ENCODE measurements at places on chromosomes 13 and 19. TPM values are rescaled to one million over a fixed set of nuclear protein-coding genes. Genes with fewer than 3 reads are reported as not detected.

DNA sequence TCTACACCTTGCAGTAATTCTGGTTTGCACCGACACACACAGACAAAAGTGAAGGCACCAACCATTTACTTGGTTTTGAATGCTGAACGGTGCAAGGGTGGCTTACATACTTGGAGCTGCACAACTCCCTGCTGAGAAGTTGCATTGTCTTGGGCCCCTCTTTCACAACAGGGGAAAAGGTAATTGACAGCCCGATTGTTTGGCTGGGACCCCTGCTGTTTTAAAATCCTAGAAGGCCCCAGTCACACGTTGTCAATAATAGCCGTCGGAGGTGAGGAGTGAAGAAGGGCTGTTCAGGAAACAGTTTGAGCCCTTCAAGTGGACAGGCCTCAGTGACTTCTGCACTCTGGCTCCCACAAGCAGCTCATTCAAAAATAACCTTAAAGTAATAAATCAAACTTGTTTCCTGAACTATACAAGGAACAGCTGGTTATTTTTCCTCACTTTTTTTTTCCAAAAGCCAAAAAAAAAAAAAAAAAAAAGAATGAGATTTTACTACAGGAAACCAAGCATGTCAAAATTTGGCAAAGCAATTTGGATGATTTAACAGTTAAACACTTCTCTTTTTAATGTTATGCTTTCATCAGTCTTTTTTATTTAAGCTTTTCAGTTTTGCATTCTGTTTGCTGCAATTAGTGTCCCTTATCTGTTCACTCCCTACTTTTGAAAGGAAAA, 19.0 kb upstream of the SPRY2 start:
- H3K27ac ChIP-seq, result no peak overlapping the region
- H3K4me3 ChIP-seq, result no peak overlapping the region
- no peaks in the 10 kb centered on the region for H3K36me3 ChIP-seq
- H3K4me1 ChIP-seq, result peaks cover 7% of the 10 kb centered on the region
- DNase-seq, result no peak

- no peaks in the 10 kb centered on the region for H3K4me1 ChIP-seq
- H3K4me3 ChIP-seq, result no peak overlapping the region
- H3K27me3 ChIP-seq, result peaks cover 36% of the 10 kb centered on the region
- DNase-seq, result no peak
- no peaks in the 10 kb centered on the region for H3K36me3 ChIP-seq
These were observed 256.6 kb upstream of the IPO5 start for GRCh38 chr13:97696921-97697320.

GRCh38 chr19:5147074-5147977, 178.4 kb downstream of the KDM4B start:
- no peak overlapping the region for H3K27ac ChIP-seq
- no peaks in the 10 kb centered on the region for H3K4me1 ChIP-seq
- no peaks in the 10 kb centered on the region for H3K27me3 ChIP-seq
- 0 out of 2 replicates have a peak, but pooled peaks cover 3% of the 10 kb centered on the region for H3K36me3 ChIP-seq
- H3K4me3 ChIP-seq, result no peak overlapping the region
- no peak for DNase-seq

GRCh38 chr19:27974082-27974513, 1238.9 kb downstream of the UQCRFS1 start:
- H3K4me1 ChIP-seq, result no peaks in the 10 kb centered on the region
- no peaks in the 10 kb centered on the region for H3K36me3 ChIP-seq
- no peaks in the 10 kb centered on the region for H3K27me3 ChIP-seq

DEDD2 gene
- 38.2 TPM for total RNA-seq

- DNase-seq, result peak; percentile 69
- no peaks in the 10 kb centered on the region for H3K36me3 ChIP-seq
- H3K4me1 ChIP-seq, result peaks cover 10% of the 10 kb centered on the region
- H3K27me3 ChIP-seq, result no peaks in the 10 kb centered on the region
These were observed 594.6 kb downstream of the PCDH9 start for GRCh38 chr13:66635526-66635925.

GRCh38 chr19:12668932-12669269, 2.3 kb downstream of the WDR83 start:
- H3K27ac ChIP-seq, result peak overlapping the region; percentile 71
- no peaks in the 10 kb centered on the region for H3K27me3 ChIP-seq
- H3K4me3 ChIP-seq, result peak overlapping the region; percentile 88

S1PR5 gene
- total RNA-seq, result 2.4 TPM

DNA sequence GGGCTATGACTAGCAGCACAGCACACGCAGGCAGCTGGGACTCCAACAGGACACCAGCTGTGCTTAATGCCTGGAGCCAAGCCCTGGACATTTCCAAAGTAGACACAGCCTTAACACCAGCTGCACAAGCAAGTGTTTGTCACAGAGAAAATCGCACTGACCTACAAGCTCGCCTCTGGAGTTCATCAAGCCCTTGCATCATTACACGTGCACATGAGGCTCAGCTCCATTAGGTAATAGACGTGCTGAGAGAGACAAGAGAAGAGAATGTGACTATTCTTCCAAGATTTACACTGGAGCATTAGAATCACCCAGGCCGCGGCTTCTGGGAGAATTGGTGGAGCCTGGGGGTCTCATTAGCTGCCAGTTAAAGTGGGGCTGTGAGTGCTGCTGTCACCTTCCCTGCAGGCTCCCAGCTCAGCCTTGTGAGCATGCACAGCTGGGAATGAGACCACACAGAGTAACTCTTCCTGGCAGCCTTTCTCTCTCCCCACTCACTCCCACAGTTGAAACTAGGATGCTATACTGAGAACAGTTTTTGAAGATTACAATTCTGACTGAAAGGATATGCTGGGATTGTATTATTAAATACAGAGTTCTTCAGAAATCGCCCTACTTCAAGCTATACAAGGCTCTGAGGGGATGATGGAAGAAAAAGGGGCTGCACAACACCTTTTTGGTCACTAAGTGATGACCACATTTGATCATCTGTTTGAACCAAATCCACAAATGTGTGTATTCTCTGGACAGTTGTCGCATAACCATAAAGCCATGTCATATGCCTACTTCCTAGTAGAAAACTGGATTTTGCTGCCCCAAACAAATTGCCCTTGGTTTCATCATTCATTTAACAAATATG, 10.5 kb downstream of the STOML3 start:
- no peaks in the 10 kb centered on the region for H3K4me1 ChIP-seq
- no peak overlapping the region for H3K27ac ChIP-seq
- H3K4me3 ChIP-seq, result no peak overlapping the region
- H3K27me3 ChIP-seq, result peaks cover 46% of the 10 kb centered on the region

DNA sequence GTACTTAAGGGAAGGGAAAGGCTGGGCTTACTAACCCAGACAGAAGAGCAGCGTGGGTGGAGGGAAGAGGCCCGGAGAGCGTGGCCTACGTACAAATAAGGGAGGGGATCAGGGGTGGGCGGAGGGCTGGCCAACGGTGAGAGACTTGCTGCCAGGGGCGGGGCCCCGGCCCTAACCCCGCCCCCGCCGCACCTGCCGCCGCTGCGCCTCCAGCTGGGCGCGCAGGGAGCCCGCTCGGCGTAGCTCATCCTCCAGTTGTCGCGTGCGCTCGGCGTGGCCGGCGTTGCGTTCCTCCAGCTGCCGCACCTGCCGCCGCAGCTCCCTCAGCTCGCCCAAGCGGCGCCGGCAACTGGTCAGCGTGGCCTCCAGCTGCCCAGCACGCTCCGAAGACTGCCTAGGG, 5.7 kb downstream of the HOOK2 start:
- no peak for DNase-seq
- H3K27me3 ChIP-seq, result no peaks in the 10 kb centered on the region
- peaks cover 12% of the 10 kb centered on the region for H3K36me3 ChIP-seq
- no peak overlapping the region for H3K4me3 ChIP-seq
- peaks cover 14% of the 10 kb centered on the region for H3K4me1 ChIP-seq
- no peak overlapping the region for H3K27ac ChIP-seq

CEACAM20 gene
- not detected for total RNA-seq

GRCh38 chr19:29658221-29658991, 6.9 kb upstream of the PLEKHF1 start:
- H3K36me3 ChIP-seq, result no peaks in the 10 kb centered on the region
- DNase-seq, result no peak
- peaks cover 16% of the 10 kb centered on the region for H3K4me1 ChIP-seq
- H3K4me3 ChIP-seq, result no peak overlapping the region

DNA sequence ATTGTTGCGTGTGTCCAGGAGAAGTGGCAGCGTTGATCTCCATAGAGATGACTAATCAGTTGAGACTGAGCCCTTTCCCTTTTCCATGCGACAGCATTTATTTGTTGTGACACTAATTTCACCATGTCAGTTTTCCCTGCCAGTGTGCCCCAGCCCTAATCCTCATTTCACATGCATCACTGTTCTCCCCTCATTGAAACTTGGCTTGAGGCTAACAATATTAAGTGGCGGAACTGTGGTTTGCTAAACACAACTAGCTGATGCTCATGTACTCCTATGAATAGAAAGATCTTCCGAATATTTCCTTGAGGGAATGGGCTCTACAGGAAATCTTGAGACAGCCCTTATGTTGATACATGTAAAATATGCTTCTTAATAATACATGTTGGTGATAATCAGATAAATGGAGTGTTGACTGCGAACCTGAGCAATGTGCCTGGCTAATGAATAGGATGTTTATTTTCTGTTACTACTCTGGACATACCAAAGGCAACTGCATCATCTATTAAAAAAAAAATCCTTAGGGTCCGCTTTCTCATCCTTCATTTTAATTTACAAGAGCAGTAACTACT, 258.6 kb downstream of the ATP8A2 start:
- DNase-seq, result no peak
- H3K27ac ChIP-seq, result no peak overlapping the region
- no peak overlapping the region for H3K4me3 ChIP-seq

DNA sequence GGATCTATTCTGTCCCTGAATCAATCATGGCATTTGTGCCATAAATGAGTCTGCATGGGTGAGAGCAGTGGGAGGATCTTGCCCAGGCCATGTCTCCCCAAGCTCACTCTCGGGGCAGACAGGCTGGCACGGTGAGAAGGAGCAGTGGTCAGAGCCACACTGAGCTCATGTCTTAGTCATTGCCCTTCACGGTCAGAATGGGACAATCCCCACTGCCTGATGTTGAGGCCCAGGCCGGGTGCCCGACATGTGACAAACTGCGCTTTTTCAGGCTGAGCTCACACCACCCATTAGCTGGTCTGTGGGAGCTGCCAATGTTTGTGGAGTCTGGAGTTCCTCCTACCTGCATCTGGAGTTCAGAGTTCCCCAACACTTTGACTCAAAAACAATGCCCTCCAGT, 481.9 kb downstream of the COG6 start:
- H3K4me1 ChIP-seq, result no peaks in the 10 kb centered on the region
- no peak overlapping the region for H3K27ac ChIP-seq
- no peak overlapping the region for H3K4me3 ChIP-seq
- no peak for DNase-seq
- H3K27me3 ChIP-seq, result no peaks in the 10 kb centered on the region
- no peaks in the 10 kb centered on the region for H3K36me3 ChIP-seq

HCST gene
- not detected for total RNA-seq

Data from PC-3 (cell line).